ENCODE measurements at places on chromosomes 2 and 18.

DNA sequence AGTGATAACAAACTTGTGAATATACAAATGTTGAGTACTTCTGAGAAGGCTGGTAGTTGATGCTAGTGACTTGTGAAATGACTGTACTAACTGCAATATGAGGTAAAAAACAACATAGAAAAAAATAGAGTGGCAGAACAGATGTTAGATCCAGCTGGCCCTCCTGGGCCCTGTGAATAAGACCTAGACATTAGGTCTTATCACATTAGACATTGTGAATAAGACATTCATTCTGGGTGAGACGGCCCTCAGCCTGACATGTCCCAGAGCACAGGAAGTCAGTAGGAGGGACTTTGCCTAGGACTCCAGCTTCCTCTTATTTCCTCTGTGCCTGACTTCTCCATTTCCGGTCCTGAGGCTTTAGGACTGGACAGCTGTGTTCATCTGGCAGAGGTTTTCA, 22.9 kb downstream of the DOK1 start:
- DNase-seq: no peak

DNA sequence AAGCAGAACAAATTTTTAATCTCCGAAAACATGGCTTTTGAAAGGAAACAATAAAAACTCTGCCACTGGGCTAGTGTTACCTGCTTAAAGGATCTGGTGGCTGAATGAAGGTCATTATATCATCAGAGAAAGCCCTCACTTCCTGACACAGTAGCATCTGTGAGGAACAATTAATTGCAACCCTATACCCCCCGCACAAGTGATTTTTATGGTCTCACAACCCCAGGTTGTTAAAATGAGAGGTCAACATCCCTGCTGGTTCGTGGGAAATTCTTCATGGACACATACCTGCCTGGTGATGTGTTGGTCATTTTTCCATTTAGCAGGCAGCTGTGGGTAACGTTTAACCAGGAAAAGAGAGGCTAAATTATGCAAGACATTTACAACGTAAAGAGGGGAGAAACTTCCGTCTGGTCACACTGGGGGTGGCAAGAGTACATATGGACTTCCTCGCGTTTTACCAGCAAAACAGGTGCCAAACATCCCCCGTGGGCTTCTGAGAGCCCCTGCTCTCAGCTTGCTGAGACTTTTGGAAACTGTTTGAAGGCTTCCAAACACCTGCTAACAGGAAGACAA, 29.2 kb downstream of the NIFK start:
- no peak for DNase-seq

DNA sequence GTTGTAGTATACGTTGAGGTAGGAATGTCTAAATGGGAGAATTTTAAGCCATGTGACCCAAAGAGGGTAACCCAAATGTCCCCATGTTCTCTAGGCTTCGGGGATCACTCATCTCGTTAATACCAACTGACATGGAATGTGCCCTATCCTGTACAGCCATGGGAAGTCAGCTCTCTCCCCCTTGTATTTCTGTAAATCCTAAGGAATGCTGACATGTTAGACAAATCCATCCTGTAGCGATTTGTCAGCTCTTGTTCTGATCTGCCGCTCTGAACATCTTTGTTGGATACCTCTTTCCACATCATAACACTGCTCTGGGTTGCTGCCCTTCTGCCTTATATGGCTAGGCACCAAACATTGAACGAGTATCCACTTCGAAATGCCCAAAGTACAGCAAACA, 350.6 kb downstream of the RND3 start:
- no peak for DNase-seq

DNA sequence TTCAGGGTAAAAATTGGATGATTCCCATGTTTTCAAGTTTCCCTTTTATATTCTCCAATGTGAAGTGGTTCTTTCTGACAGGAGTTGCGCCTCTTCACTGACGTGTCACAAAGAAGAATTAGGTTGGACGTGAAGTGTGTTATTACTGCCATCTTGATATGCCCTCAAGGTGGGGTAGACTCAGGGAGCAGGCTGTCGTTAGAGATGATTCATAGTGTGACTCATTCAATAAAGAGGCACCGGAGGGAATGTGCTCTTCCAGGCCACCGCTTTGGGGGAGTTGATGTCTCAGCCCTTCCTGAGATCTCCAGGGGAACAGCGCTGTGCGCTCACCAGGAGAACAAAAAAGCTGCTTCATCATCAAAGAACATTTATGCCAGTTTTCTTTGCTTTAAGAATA, 3.6 kb upstream of the DGKD start:
- DNase-seq: peak; percentile 59

DNA sequence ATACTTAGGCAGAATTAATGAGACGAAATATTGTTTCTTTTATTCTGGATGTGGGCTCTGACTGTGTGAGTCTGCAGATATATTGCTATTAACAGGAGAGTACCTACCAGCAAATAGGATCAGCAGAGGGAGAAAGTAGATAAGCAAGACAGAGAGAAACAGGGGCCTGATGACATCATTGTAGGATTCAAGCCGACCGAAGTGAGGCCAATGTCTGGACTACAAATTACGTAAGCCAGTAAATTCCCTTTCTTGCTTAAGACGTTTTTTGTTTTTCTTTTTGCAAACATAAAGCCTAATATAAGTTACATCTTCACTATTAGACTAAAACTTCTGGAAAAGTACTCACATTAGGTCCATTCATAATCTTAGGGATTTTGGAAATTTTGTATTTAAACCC, 21.4 kb upstream of the PTPRM start:
- DNase-seq: no peak

DNA sequence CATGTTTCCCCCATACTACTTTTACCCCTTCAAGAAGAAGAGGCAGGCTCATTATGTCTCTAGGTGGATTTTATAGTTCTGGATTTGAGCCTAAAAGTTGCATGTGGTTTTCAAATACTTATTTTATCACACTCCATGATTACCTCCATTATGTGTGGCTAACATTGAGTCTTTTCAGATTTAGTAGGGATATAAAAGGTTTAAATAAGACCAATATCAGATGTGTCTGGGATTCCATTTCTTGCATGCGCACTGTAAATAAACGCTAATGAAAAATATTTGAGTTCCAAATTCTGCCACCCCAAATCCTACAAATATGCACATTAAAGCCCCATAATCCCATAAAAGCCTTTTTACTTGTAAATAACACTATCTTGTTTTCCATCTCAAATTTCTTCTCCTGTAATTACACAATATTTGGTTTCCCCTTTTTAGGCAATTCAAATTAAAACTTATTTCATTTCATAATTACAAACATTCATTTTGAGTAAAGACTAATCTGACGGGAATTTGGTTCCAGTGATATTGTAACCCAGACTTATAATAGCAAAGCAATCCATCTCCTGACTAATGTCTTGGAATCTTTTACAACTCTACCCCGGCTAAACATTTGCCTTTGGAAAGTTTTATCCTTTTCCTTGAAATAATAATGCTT, 600.0 kb downstream of the SLC4A3 start:
- no peak for DNase-seq

DNA sequence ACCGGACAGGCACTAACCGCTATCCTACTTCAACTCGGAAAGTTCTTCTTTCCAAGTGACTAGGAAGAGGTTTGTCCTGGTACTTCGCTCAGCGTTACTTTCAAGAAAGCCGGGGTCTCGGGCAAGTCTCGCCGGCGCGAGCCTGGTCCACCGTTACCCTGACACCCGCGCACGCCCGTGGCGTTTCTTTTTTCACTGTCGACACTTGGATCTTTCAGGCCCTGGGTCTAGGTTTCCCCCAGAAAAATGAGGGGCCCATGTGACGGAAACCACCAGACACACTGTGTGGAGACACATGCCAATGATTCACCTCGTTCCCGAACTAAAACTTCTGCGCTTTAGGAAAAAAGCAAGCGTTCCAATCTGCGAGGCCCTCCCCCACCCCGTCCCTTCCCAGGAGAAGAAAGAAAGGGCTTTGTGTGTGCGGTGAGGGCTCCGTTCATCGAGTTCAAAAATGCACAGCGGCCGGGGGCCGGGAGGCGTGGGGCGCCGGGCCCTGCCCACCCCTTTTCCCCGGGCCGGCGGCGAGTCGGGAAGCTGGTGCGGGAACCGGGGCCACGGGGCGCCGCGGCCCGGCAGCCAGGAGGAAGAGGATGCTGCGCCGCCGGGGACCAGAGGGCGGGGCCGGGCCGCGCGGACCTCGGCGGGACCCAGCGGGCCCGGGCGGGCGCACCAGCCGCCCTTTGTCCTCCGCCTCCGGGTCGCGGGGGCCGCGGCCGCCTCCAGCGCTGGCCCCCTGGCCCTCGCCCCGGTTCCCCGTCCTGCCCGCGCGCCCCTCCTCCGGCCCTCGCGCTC, 2.6 kb downstream of the ZNF521 start:
- no peak for DNase-seq

GRCh38 chr2:105895990-105896764, 151.5 kb downstream of the NCK2 start:
- DNase-seq: no peak

- peak; percentile 61 for DNase-seq
Measured at GRCh38 chr2:231674587-231675338, 33.6 kb upstream of the PTMA start.

DNA sequence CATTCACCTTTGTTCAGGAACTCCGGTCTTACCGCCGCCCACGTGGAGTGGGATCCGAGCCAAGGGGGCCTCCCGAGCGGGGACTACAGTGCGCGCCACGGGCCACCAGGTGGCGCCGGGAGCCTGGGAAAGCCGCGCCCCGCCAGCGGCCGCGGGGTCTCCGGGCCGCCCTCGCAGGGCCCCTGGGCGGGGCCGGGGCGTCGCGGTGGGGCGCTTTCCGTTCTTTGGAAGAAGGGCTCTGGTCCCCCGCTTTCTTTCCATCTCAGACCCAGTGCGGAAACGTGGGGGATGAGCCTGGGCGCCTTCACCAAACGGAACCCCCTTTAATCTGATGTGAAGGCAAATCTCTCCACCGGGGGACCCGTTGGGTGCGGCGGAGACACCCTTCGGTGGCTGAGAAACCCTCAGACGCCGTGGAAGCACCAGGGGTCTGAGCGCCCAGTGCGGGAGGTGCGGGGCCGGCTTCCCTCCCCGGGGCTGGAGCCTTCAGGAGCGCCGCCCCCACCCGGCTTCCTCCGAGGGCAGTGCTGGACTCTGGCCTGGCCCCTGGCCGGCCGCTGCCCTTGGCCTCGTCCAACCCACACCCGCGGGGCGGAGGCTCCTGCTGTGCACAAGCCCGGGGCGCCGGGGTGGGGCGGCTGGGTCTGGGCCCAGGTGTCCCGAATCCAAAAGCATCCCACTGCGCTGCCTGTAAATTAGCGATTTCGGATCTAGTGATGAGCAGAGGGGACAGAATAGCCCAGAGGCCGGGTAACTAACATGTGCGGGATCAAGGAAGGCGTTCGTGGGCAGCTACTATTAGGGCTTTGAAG, 44.6 kb downstream of the GORASP2 start:
- DNase-seq: peak; percentile 90

GRCh38 chr2:112187805-112188596, 49.8 kb downstream of the FBLN7 start:
- peak; percentile 75 for DNase-seq
